ENCODE measurements at places on chromosomes 4 and X.

DNA sequence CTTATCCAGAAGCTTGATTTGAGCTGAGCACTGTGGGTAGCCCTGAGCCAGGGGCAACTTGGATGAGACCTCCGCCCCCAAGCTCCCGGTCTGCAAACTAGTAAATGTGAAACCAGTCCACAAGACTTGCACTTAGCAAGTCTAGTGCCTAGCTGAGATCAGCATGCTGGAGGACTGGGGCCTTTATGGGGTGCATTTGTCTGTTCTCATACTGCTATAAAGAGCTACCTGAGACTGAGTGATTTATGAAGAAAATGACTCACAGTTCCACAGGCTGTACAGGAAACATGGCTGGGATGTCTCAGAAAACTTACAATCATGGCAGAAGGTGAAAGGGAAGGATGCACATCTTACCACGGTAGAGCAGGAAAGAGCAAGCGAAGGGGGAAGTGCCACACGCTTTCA lies 42.1 kb upstream of the HOPX start:
- DNase-seq = no peak

GRCh38 chr4:58871509-58871908 lies 1761.3 kb upstream of the IGFBP7 start:
- DNase-seq = no peak

GRCh38 chrX:27571164-27571563 lies 19.0 kb upstream of the DCAF8L2 start:
- DNase-seq = no peak

GRCh38 chr4:15234116-15234855 lies 193.5 kb upstream of the C1QTNF7 start:
- peak; percentile 66 for DNase-seq

DNA sequence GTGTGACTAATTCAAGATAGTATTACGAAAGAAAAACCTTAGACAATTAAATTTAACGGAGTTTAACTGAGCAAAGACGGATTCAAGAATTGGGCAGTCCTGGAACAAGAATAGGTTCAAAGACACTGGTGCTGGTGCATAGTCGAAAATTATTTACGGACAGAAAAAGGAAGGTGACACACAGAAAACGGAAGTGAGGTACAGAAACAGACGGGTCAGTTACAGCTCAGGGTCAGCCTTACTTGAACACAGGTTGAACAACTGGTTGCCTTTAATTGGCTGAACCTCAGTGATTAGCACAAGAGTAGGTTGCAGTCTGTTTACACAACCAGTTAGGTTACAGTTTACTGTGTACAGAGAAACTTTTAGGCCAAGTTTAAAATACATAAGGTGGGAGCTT lies 31.5 kb downstream of the KLHL8 start:
- DNase-seq = no peak
